ENCODE measurements at places on chromosomes 12 and 14. TPM values are rescaled to one million over a fixed set of nuclear protein-coding genes. Genes with fewer than 3 reads are reported as not detected.

Gene EPYC
- not detected for polyA plus RNA-seq

Gene IFI27
- 0.76 TPM for polyA plus RNA-seq

Gene NANOG
- polyA plus RNA-seq, result not detected

Gene ALKBH2
- polyA plus RNA-seq, result 57.7 TPM

GRCh38 chr14:64092940-64093339 lies 201.2 kb downstream of the ESR2 start:
- DNase-seq, result no peak

DNA sequence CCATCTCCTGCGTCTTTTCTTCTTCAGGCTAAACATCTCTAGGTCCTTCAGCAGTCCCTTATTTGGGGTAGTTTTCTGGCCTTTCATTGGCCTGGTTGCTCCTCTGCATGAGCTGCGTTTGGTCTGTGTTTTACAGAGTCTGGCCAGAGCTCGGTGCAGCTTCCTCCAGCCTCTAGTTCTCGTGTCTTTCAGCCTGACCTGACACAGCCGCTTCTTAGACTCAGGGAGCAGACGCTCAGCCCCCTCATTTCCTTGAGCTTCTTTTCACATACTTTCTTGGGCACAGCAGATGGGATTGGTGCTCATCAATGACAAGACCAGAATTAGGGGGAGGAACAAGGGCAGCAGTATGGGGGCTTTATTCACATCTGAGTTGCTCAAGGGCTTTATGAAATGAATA lies 13.6 kb upstream of the GSG1 start:
- no peak for DNase-seq

- peak; percentile 12 for DNase-seq
These were observed 217.6 kb upstream of the SFSWAP start for GRCh38 chr12:131493068-131493826.

- DNase-seq, result peak; percentile 53
These were observed 50.7 kb upstream of the MAP1LC3B2 start for GRCh38 chr12:116508145-116509121.

- DNase-seq, result no peak
These were observed 17.9 kb downstream of the NFKBIA start for GRCh38 chr14:35386673-35387125.

Data from A549 (cell line).